ENCODE measurements at places on chromosomes 4 and X.

DNA sequence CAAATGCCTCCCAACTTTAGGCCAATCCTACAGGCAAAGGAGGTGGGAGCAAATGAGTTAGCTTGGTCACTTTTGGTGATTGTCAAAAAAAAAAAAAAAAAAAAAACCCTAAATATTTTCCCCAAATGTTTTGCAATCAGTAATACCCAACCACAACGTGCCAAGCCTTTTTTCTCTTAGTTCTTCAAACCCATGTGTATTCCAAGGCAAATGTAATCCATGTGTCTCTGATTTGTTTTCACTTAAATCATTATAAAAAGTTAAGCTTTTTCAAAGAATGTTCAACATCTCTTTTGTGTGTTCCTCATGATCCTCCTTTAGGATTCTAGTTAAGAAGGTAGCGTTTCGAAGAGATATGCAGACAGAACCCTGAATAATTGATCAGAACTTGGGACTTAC lies 328.4 kb downstream of the PAPSS1 start:
- no peak for DNase-seq

GRCh38 chrX:100289066-100289558 lies 121.0 kb downstream of the PCDH19 start:
- no peak for DNase-seq

GRCh38 chr4:67575232-67576058 lies 16.9 kb downstream of the STAP1 start:
- DNase-seq: no peak

GRCh38 chrX:72273718-72274117 lies 3.3 kb downstream of the RPS4X start:
- peak; percentile 31 for DNase-seq

- no peak for DNase-seq
Observed at GRCh38 chr4:41390661-41391060, 133.9 kb downstream of the UCHL1 start.

GRCh38 chr4:72568959-72569718 lies at the start of gene ADAMTS3:
Gene ADAMTS3 (minus strand): TSS chr4:72569221. CDS start chr4:72568762, 459 bp downstream.
- no peak for DNase-seq

DNA sequence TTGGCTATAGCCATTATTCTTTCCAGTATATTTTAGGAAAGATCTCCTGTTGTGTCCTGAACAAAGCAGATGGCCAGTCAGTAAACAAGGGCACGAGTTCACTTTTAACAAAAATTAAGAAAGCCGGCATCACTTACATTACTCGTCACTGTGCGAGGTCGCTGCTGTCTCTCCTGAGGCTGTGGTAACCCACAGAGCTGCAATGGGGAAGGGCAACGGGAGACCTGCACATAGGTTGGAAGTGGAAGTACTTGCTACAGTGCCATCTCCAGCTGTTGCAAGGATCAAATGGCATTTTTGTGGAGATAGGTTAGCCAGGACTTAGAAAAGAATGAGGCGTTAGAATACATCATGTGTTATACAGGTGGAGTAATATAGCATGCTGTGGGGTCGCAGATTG lies 132.2 kb downstream of the KLHL8 start:
- DNase-seq: no peak

DNA sequence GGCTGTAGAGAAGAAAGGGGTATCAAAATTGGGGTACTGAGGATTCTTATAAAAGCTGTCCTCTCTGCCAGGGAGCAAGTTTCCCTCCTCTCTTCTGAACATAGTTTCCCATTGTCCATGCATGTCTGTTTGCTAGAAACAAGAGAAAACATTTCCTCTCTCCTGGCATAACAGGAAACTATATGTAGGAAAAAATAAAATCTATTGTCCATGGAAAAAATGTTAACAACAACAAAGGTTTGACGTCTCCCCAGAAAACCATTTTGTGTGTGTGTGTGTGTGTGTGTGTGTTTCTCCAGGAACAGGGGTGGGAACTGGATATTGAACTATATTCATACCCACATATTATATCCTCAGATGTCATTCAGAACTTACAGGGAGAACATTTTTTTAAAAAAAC lies 107.2 kb downstream of the GASK1B start:
- no peak for DNase-seq

DNA sequence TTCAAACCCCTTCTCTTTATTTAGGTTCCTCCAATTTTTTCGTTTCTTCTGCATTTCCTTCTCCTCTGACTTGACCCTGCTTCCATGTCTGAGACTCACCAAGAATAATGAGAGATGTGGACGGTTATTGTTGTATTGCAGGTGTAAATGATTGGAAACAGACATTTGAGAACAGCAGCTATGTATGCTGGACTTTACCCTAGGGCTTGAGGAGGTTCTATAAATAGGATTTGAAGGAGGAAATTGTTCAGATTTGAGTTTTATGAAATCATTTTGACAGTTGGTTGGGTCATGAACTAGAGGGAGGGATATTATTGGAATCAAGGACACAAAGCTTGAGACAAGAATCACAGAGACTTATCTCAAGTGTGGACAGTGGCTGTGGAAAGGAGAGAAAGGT lies 614.6 kb upstream of the CPEB2 start:
- no peak for DNase-seq

- no peak for DNase-seq
Observed at GRCh38 chrX:153863251-153863991, 22.6 kb downstream of the L1CAM start.
